COLO829 (cell line): ENCODE measurements at places on chromosomes 1 and 21.

GRCh38 chr1:85397490-85398032, 67.4 kb downstream of the DDAH1 start:
- no peak for DNase-seq

DNA sequence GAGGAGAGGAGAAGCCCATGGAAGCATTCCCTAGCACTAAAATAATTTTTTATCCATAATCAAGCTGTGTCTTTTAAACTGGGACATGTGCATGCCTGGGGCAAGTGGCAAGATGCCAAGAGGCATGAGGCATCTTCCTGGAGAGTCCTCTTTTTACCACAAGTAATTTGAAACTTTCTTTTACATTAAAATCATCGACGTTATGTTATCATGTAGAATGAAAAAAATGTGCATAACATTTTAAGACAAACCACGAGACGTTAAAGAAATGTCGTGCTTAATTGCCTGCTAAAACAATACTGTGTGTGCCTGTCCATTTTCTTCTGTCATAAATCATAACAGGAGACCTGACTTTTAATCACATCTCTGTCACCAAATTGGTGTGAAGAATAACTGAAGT, 1.5 kb downstream of the STYXL2 start:
- DNase-seq, result peak; percentile 56

- DNase-seq, result no peak
Measured at GRCh38 chr1:92485381-92486250, 1.1 kb downstream of the GFI1 start.

- DNase-seq, result no peak
Measured at GRCh38 chr1:223312705-223313414, 51.1 kb downstream of the SUSD4 start.
